RPMI8226 (cell line): ENCODE measurements at places on chromosomes 3 and 15.
A peak's percentile ranks its signal among the peaks of the same experiment; 100 is the strongest.

DNA sequence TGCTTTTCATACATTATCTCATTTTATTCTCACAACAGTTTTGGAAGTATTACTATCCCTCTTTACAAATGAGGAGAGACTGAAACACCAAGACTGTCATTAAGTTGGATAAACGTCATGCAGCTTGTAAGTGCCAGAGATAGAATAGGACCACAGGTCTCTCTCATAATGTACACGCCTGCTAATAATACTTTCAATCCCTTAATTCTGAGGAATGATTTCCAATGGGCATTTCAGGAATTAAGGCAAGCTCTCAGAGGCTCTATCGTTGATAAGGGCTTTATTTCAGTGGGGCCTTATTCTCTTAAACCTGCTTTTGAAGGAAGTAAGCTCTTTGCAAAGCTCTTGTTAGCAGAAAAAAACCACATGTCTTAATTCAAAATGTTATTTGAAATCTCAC is 229.1 kb downstream of the NFKBIZ start:
- no peak for DNase-seq

- DNase-seq: no peak
Observed at GRCh38 chr3:45965253-45965652, 22.0 kb downstream of the CXCR6 start.

GRCh38 chr15:80492874-80493273 is 88.7 kb downstream of the ARNT2 start:
- no peak for DNase-seq

- DNase-seq: no peak
Observed at GRCh38 chr15:73981761-73982221, 10.3 kb downstream of the STOML1 start.

GRCh38 chr3:151584566-151584965 is 123.7 kb upstream of the IGSF10 start:
- peak; percentile 64 for DNase-seq

- DNase-seq: peak; percentile 19
Observed at GRCh38 chr3:151635905-151636304, 97.8 kb upstream of the AADACL2 start.

DNA sequence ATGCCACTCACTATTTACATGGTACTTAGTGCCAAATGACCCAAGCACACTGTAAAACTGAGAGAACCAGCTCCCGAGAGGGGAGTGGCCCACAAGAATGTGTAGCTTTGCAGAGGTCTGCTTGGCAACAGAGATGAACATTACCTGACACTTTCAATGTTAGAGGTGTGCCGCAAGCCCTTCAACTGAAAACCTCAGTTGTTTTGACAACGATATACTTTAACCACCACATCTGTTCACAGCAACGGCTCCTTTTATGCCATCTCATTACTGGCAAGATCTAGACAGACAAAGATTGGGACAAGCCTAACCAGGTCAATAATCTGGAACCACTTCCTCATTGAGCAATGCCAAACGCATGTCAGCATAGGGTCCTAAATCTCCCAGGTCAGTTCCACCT is 23.7 kb downstream of the NEK10 start:
- DNase-seq: no peak

GRCh38 chr15:86439614-86440013 is 359.9 kb downstream of the AGBL1 start:
- no peak for DNase-seq

- DNase-seq: peak; percentile 59
Observed at GRCh38 chr3:195558602-195559001, 15.5 kb upstream of the PPP1R2 start.

DNA sequence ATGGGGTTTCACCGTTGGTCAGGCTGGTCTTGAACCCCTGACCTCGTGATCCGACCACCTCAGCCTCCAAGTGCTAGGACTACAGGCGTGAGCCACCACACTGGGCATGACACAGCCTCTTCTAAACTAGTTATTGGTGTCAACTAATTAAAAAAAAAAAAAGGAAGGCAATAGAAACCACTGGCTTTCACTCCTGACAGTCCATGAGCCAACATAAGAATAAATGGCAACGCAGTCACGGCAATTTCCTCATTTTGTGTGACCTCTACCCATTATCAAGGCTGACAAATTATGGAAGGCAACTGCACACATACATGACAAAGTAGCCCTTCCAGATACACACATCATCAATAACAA is 5.9 kb downstream of the ARHGEF3 start:
- DNase-seq: no peak

DNA sequence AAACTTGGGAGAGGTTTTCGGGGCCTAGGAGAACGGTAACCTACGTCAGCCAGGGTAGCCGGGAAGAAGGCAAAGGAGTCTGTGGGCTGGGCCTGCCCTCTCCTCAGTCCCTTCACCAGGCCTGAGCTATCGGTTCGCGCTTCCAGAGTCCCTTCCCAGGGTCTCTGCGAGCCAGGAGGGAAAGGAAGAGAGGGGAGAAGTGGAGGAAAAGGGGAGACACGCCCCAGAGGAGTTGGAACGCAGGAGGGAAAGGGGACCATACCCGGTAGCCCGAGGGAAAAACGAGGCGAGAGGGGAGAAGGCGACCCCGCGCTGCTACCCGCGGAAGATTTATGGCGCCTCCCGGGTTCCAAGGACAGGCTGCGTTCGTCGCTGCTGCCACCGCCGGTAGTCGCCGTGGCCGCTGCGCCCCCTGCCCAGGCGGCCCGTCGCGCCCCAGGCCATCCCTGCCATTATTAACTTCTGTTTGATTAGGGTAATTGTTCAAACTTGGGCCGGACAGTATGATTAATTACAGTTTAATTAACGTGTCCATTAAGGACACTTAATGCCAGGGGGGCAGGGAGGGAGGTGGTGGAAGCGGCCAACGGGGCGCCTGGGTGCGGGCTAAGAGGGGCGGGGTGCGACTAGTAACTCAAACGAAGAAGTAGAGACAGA is 3.4 kb upstream of the SKOR1 start:
- no peak for DNase-seq

- no peak for DNase-seq
Observed at GRCh38 chr3:20310629-20311028, 124.6 kb upstream of the SGO1 start.

- DNase-seq: no peak
Observed at GRCh38 chr15:92821491-92822116, 78.5 kb upstream of the CHD2 start.

DNA sequence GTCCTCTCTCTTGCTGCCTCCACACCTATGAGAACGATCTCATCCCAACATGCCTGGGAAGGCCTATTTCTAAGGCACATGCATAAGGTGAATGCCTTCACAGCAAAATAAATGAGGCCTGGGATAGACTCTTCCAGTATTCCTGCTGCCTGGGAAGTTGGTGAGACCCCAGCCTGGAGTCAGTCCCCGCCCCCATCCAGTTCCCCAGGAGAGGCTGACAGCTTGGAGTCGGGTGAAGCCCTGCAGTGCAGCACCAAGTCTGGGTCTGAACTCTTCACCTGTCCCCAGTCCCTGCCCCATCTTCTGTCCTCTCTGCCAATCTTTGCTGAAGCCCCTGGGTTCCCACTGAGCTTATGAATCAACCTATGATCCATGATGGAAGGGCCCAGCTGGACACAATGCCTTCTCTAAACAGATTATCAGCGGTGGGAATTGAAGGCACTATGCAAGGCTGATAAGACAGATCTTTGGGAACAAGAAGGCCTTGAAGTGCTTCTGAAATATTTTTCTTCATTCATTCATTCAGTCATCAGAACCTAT is 10.2 kb upstream of the APBA2 start:
- no peak for DNase-seq

GRCh38 chr3:29936054-29936453 is 655.2 kb downstream of the RBMS3 start:
- DNase-seq: no peak

- DNase-seq: no peak
Observed at GRCh38 chr15:64110950-64111678, 15.3 kb downstream of the SNX1 start.

GRCh38 chr3:71495708-71496472 is 87.6 kb downstream of the FOXP1 start:
- no peak for DNase-seq

DNA sequence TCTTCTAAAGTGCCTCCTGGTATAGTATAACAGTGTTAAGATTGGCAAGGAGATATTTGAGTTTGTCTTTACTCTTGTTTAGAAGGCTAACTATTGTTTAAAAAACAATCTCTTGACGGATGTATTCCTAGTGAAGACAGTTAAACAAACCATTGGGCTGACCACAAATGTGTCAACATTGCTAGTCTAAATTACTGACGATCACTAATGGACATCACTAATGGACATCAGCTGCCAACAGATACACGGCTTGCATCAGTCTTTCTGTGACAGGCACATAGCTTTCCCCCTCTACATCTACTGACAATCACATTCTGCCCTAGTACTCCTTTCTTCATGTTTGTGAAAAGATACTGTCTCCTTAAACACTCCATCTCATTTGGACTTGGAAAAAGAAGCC is 57.1 kb upstream of the ETV5 start:
- no peak for DNase-seq

GRCh38 chr3:41431386-41431785 is 232.1 kb downstream of the CTNNB1 start:
- DNase-seq: no peak

DNA sequence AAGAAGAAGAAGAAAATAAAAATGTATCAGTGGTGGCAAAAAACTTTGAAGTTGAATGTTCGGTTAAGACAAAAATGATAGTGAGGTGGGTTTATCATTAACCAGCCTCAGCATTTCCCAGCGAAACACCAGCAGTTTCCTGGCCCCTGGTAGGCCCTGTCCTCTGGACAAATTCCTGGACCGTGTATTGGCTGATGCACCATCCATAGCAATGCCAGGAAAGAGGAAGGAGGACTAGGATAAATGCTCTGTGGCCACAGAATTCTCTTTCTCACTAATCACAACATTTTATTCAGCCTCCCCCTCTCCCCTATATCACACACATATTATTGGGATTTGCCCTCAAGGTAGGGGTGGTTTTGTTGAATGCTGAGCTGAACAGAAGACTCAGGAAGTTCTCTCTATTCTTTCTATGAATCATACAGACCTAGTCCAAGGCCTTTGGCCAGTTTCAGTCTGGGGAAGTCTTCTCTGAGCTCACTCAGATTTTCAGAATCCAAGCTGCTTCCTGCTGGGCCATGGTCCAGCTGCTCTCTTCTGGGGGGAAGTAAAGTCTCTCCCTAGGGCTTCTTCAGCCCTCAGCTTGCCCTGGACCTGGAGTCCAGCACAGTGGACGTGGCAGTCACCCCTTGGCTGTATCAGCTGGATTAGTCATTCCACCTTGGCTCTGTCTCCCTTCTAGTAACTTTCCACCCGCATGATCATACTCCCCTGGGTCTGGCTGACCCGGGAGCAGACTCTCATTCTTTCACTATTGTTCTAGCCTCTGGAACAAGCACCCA is 27.6 kb downstream of the SLC28A1 start:
- peak; percentile 23 for DNase-seq

DNA sequence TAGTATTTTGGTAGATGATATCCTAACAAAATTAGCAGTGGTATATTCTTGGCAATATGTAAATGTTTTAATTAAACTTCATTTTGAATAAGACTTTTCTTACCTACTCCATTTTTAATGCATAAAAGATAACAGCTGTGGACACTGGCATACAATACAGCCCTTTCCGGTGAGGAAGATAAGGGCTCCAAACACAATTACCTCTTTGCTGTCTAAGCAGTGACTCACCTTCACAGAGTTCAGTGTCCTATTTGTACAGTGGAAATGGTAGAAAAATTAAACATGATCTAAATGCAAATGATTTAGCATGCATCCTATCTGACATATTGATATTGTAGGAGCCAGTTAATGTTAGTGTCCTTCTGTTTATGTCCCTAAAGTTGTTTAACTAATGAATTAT is 969.4 kb downstream of the PLOD2 start:
- no peak for DNase-seq

DNA sequence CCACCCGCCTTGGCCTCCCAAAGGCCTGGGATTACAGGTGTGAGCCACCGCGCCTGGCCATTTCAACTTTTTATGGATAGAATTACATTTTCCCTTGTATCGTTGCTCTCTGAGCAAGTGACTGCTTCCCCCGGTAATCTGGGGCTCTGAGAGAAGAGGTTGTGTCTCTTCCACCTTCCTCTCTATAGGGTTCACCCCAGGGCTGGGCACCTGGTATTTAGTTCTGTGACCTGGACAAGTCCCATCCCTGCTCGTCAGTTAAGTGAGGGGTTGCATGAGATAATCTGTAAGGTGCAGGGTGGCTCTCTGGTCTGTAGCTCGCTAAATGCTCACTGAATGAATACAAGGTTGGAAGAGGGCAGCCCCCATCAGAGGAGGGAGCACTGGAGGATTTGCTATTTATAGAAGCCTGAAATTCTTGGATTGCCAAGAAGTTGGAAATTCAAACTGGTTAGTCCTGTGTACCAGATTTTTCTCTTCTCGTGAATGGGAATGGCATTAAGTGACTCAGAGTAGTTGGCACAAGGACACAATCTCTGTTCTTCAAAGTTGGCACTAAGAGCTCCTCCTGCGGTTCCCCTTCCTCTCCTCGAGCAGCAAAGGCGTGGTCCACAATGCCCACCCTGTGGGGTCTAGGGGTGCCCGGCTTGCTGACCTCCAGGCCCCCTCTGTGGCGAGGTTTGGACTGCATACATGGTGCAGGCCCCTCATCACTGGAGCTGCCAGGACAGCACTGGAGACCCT is 68.1 kb upstream of the DLG1 start:
- no peak for DNase-seq

- no peak for DNase-seq
Observed at GRCh38 chr3:66907136-66907535, 91.0 kb upstream of the KBTBD8 start.

DNA sequence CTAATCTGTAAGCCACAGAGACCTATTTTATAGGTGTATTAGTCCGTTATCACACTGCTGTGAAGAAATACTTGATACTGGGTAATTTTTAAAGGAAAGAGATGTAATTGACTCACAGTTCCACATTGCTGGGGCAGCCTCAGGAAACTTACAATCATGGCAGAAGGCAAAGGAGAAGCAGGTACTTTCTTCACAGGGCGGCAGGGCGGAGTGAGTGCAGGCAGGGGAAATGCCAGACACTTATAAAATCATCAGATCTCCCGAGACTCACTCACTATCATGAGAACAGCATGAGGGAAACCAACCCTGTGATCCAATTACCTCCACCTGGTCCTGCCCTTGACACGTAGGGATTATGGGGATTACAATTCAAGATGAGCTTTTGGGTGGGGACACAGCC is 108.7 kb downstream of the GALK2 start:
- no peak for DNase-seq

DNA sequence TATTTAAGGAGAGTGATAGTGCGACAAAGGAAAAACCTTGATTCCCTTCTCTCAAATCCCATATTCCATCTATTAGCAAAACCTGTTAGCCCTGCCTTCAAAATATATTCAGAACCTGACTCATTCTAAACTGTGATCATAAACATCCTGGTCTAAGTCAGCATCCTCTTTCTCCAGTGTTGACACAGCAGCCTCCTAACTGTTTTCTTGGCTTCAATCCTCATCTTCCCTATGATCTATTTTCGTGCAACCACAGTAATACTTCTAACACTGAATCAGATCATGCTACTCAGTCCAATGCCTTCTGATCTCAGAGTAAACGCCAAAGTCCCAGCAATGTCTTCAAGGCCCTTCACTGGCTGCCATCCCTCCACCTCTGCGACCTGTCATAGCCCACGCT is 785.1 kb downstream of the EDEM1 start:
- DNase-seq: no peak

- no peak for DNase-seq
Observed at GRCh38 chr3:190180268-190180667, 59.6 kb upstream of the P3H2 start.
